ENCODE measurements at places on chromosomes 12 and 14.

- no peak for DNase-seq
Observed at GRCh38 chr12:25723336-25723735, 170.3 kb upstream of the LMNTD1 start.

DNA sequence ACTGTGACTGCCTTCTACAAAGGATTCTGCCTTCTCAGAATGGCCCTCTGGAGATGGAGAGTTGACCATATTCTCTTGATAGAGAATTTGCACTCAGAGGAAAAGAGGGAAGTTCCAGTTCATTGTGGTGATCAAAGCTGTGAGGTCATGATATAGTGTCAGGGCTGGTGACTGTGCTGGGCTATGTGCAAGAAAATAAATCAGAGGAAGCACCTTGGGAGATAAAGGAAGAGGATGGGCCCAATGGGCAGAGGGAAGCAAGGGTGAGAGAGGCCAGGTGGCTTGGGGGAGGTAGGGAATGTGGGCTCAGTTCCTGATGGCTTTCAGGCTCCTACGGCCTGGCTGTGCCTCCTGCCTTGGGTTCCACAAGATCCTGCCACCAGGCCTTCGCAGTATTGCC, 145.8 kb downstream of the SLC8A3 start:
- DNase-seq: no peak

DNA sequence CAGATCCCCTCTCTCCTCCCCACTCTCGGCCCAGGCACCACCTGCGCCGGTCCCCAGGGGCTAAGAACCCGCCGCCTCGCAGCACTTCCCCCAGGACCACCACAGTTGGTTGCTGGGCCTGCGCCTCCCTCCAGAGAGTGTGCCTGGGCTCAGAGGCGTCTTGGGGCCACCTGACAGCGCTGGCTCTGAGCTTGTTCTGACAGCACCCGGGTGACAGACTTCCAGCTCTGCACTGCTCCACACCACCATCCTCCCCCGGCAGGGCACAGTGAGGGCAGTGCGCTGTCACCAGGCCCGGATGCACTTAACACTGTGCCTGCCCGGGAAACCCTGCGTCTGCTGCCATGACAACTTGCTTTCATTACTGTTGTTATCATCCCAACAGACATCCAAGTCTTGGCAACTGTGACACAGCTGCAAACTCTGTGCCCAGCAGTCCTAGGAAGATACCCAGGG, 6.6 kb downstream of the BRF1 start:
- DNase-seq: peak; percentile 88

- no peak for DNase-seq
Observed at GRCh38 chr12:79267580-79267979, 403.0 kb downstream of the SYT1 start.

DNA sequence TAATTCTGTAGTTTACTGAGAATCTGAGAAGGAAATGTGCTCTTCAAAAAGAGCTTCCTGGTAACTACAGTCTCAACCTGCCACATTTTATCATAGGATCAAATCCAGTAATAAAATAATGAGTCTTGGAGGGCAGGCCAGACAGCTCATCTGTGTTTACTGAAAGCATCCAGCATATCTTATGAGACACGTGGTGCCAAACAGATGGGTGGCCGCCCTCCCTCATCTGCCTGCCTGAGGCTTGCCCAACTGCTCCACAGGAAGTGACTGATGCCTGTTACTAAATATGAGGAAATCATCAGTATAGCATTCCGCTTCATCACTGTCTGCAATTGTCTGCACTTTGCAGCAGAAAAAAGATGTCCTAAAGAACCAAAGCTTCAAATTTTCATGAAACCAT, 13.5 kb downstream of the DHRS7 start:
- DNase-seq: peak; percentile 72

DNA sequence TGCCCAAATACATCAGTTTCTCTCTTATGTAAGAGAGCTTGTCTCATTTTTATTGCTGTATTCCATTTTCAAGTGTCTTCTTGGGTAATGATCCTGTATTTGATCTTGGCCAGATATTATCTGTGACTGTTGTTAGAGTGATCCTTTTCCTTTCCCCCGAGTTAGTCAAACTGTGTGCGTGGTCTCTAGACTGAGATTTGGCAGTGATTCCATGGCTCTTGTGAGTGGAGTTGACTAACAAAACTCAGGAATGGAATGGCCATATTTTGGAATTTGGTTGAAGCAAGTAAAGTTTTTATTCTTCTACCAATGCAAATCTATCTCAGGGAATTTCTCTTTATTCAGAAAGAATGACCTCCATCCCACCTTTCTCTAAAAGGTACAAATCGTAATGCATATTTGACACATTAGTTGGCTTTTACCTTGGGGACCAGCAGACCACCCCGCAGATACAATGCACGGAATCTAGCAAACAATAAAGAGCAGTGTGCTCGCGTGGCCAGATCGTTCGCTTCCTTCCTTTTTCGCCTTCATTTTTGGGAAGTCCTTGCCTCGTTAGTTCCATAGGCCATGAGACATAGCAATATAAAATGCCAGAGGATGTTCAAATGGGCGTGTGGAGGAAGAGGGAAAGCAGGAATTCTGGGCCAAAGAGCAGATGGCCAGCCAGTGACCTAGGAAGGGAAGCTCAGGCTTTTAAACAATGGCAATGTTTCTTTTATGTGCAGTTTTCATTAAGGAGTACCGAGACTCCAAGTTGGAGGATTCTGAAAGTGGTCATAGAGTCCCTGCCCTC, 24.4 kb downstream of the ETV6 start:
- no peak for DNase-seq

DNA sequence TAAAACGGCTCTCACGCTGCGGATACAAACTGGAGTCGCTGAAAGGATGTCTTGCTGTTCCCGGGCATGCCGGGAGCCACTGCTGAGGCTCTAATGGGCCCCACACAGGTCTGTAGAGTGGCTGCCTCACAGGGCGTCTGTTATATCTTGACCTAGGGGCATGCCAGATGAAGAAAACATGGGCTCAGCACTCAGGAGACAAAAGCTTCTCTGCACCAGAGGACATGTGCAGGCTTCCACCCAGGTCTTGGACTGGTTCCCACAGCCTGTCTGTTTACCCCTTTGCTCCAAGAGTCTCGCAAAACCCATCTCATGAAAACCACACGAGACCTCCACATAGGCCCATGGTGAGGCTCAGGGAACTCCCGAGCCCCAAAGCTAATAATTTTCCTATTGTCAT, 134.2 kb downstream of the RPS29 start:
- no peak for DNase-seq

DNA sequence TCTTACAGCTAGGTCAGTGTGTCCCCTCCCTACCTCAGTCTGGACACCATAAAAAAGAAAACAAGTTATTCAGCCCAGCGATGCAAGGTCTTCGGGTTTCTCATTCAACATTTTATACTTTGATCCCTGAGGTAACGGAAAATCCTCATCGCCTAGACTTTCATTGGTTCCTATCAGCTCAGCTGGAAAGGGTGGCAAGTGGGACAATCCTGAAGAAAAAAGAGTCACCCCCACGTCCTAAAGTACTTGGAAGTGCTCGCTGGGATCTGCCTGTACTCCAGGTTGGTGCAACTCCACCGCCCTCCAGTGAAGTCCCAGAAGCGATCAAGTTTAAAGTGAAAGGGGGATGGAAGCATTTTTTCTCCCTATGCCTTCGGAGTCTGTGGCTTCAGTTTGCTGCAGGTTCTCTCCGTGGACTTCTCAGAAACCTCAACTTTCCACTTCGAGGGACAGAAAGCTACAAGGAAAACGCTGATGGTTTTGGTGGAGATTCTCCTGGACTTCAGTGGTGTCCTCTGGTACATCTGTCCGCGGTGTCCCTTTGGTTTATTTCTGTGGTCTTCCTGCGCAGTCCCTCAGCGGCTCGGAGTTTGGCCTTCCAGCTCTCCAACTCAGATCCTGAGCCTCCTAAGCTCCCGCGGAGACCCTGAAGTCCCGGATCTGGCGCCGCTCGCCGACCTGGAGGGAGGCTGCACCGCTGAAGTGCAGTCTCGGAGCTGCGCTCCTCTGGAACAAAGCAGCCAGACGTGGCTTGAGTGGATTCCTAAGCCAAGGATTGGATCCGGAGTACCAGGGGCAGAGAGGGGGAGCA, 1.8 kb upstream of the LRFN5 start:
- DNase-seq: no peak

DNA sequence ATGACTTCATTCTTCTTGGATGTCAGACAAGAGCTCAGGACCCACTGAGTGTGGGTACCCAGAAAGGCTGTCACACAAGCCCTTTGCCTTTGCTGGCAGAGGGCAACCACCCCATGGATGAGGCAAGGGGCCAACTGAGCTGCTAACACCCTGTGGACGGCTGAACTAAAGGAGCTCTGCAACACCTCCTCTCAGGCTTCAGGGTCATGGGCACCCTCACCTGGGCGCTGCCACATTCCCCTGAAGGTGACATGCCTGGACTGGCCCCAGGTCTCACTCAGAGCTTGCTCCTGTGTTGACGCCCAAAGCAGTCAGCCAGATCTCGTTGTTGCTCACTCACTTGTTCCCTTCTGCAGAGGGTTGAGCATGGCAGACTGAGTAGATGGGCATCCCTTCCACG, 336.8 kb upstream of the TMEM132C start:
- no peak for DNase-seq

DNA sequence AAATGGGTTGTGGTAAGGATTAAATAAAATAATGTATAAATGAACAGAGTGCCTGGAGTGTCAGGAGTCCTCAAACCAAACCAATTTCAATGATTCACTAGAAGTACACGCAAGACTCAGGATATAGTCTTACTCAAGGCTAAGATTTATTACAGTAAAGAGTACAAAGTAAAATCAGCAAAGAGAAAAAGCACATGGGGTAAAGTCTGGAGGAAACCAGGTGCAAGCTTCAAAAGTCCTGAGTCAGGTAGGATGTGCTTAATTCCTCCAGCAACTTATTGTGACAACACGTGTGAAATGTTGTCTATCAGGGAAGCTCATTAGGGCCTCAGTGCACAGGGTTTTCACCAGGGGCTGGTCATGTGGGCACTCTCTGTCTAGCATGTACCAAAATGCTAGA, 105.8 kb upstream of the NAP1L1 start:
- no peak for DNase-seq

DNA sequence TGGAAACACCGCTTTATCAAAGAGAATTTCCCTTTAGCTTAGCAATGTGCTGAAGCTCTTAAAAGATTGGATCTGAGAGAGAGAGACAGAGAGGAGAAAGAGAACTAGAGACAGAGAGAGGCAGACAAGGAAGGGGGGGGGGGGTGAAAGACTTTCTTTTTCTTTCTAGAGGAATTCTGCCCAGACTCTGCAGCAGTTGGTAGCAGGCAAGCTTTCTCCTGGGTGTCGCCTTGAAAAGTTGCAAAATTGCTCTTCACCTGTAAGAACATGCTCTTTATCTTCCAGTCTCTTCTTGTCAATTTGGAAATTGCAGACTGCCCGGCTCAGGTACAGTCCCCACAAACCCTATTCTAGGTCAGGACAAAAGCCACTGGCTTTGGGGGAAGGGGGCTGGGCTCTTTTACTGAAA, 2.9 kb upstream of the OTX2 start:
- DNase-seq: no peak

- DNase-seq: no peak
Observed at GRCh38 chr12:45477526-45477925, 252.0 kb upstream of the ARID2 start.

- no peak for DNase-seq
Observed at GRCh38 chr12:42801271-42801670, 211.7 kb upstream of the PRICKLE1 start.

- DNase-seq: no peak
Observed at GRCh38 chr12:39237004-39237403, 205.9 kb downstream of the KIF21A start.

GRCh38 chr14:94522115-94522724, 13.0 kb upstream of the SERPINA12 start:
- no peak for DNase-seq

DNA sequence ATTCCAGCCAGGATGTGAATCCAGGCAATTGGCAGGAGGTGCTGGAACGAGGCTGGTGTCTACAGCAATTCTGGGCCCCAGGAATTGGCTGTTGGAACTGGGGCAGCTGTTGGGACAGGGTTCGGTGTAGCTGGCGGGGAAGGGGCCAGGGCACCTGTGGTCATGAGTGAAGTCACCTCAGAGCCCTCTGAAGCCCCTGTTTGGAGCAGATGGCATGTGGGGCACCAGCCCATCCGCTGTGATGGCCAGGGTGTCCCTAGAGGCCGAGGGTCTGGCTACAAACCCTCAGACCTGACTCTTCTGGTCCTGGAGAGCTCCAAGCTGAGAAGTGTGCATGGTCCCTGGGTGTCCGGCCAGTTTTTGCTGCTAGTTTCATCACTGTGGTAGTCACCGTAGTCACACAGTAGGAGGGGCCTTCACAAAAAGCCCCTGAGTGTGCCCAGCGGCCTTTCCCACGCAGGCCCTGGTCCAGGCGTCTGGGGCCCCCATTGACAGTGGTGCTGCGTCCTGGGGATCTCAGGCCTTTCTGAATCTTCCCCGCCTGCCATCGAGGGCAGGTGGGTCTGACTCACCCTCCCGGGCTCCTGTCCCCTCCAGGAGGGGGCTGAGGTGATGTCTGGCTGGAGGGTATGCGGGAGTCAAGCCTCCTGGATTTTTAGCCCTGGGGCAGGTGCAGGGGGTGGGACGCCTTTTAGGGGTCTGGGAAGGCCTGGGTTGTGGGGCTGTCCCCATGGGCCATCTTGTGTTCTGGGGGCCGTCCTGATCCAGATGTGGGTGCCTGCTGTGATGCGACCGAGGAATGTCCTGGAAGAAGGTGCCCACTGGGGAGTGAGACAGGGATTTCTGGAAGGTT, 368.0 kb downstream of the TMEM121 start:
- peak; percentile 9 for DNase-seq
